Astrocyte of the hippocampus (primary cell): ENCODE measurements at places on chromosomes 7 and 10.
A peak's percentile ranks its signal among the peaks of the same experiment; 100 is the strongest.

DNA sequence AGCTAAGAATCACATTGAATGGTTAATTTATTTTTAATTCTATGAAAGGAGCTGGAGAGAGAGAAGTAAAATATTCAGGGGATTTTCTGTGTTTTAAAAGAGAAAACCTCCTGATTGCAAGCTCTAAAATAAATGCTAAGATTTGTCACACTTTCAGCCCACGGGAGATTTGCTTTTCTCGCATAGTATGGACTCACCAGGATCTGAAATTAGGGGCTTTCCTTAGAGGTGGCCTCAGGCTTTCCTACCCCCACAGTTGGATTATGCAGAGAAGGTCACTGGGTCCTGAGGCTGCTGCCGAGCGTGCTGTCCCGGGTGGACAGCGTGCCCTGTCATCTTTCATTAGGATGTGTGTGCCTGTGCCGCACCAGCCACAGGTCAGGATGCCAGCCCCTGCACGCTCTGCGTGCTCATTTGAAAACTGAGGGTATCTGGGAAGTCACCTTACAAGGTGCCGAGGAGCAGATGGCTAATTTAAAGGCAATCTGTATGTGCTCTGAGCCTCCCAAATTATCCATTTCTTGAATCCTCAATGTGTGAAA, 258.8 kb downstream of the CELF2 start:
- DNase-seq, result no peak

DNA sequence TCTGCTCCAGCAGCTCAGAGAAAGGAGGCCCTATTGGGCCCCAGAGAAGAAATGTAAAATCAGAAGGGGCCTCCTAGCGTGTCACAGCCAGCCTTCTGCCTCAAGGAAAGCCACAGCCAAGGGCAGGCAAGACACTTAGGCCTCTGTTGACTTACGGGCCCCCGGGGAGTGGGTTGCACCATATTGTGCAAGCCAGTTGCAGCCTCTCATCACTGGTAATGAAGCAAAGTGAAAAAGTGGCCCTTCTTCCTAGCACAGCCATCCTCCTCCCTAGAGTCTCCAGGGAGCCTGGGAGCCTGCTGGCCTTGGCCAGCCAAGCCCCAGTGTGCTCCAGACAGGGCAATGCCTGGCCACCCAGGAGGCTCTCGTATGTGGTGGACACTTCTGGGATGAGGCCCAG, 56.2 kb upstream of the GDF10 start:
- DNase-seq, result no peak

DNA sequence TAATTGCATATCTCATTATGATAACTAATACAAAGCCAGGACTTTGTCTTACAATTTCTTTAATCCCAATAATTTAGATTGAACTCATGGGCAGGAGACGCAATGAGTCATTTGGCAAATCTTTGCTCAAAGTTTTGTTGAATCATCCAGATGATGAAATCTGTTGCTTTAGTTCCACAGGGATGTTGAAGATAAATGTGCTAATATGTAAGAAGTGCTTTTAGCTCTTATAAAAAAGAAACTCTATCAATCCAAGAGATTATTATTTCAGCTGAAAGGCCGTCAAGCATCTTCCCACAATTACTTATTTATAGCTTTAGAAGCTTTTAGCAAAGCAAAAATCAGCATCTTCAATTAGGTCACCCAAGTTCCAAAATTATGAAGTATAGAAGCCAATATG, 36.8 kb upstream of the ANK3 start:
- DNase-seq, result peak; percentile 73

GRCh38 chr7:111561904-111562732, at the start of gene IMMP2L:
Gene IMMP2L (minus strand): TSS chr7:111562492.
- peak; percentile 96 for DNase-seq

DNA sequence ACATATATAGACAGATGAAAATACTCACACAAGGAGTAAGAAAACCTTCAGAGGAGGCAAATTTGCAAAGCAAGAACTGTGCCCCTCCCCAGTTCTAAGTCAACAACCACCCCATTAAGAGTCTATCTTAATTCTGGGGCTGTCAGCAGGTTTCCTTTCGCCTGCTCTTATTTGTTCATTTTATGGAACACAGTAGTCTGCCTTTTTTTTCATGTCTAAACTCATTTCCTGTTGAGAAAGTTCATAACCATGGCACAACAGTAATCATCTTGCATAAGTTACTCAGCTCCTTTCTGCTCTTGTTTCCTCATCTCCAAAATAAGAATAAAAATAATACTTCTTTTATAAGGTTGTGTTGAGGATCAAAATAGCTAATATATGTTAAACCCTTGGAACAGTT, 25.8 kb upstream of the AMPH start:
- no peak for DNase-seq

DNA sequence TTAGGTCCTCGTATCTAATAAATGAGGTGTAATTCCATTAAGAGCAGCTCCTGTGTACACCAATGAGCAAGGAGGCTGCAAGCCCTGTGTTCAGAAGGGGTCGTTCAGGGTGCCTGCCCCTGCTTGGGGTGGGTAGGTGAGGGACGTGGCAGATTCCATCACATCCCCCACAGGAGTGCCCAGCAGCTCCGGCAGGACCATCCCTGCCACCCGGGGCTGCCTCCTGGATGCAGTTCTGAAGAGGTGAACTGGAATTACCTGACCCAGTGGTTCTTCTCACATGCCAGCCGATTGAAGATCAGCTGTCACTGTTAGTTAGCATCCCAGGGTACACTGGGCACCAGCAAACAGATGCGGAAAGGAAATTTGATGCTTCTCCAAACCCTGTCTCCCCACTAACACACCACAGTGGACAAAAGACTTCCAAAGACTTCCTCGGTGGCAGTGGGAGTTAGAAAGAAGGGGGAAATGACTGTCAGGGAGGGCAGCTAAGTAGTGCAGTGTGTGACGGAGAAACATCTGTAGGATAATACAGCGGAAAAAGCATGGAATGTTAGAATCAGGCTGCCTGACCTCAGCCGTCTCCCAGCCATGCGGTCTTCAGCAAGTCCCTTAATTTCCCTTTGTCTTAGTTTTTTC, 313.6 kb upstream of the ZMIZ1 start:
- DNase-seq, result no peak

DNA sequence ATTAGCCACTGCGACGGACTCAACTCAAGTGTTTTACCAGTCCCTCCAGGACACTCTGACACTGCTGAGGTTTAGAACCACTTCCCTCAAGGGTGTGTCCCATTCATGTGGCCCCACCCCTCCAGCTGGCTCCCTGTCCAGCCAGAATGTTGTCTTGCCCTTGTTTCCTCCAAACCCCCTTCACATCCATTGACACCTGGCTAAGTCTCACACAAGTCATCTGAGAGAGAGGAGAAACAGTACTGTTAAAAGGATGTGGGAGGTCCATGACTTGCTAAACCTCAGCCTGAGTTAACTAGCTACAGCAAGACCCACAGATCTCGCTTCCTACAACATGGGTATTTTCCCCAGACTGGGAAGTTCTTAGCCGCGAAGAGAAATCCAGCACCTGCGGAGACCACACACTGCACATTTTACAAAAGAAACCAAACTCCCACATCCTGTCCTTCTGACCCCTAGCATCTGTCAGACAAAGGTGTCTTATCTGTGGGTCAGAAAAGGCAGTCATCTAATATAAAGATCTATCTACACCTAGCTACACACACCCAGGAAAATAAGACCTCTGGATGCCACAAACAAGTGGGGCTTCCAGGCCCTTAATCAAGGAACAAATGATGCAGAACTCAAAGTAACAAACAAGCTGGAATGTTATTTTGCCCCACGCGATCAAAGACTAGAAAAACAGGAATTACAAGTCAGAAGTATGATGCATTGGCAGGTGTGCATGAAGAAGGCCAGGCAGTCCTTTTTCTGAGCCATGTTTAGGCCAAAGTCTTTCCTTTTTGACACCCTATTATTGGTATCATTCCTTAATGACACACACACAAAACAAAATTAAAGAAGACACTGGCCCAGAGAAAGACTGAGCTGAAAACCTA, 13.9 kb downstream of the OSBPL3 start:
- DNase-seq, result peak; percentile 40

DNA sequence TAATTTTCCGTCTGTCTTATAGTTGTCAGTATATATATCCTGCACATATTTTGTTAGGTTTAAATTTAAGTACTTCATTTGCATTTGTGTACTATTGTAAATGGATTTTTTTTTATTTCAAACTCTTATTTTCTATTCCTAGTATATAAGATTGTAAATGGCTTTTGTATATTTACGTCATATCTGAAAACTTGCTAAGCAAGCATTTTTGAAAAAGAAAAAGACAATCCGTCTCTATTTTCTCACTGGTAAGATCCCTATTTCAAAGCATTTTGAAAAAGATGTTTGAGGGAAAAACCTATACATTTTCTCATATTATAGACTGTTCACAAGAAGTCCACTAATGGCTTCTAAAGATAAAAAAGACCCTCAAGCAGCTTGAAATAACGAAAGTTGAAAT, 1.2 kb upstream of the LYZL1 start:
- DNase-seq, result no peak

GRCh38 chr10:80497187-80498077, 40.3 kb upstream of the SH2D4B start:
- peak; percentile 42 for DNase-seq

- DNase-seq, result no peak
Observed at GRCh38 chr10:7146189-7146588, 264.6 kb downstream of the SFMBT2 start.

DNA sequence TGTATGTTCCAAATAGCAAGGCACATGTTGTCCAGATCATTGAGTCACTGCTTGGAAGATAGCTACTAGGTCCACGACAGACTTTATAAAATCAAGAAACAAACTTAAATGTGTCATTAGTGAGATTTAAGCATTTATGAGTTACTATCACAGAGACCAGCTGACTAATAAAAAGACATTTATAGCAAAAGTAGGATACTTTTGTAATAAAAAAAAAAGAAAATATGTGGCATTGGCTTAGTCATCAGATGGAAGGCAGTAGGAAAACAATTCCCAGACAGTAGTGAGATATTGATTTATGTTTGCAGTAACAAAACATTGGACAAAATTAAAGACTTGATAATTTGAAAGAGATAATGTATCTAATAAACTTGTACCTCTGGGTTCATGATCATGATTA, 881.0 kb upstream of the LRRN3 start:
- no peak for DNase-seq

- peak; percentile 37 for DNase-seq
Observed at GRCh38 chr7:90119178-90119971, 34.9 kb upstream of the STEAP1 start.

DNA sequence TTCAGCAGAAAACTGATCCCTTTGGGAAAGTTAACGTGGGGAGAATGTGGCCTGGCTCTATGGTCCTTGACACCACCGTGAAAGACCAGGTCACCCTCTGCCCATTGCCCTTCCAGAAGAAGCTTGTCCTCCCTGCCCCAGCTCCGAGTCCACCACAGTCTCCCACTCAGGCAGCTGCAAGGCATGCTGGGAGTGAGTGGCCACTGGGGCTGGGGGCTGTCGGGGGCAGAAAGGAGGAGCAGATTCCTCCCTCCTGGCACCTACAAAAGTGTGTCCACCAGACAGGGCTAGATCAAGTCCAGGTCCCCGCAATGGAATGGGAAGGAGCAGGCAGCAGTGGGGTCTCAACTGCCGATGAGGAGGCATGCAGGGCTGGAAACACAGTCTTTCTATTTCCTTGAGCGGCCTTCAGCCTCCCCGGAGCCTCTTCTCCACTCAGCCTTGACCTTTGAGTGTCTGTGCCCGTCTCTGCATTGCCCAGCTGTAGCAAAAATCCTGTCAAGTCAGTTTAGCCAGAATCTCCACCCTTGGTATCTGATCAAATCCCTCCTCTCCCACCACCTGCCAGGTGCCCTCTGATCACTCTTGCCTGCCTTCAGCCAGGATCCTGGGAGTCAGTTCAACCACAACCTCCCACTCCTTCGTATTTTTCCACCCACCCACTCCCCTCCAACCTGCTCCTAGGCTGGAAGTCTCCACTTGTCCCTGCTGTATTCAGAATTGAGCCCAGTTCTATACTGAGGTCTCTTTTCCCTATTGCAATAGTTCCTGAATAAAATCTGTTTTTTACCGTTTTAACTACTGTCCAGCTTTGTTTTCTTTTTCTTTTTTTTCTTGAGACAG, 6.9 kb upstream of the ZNF316 start:
- DNase-seq, result no peak

DNA sequence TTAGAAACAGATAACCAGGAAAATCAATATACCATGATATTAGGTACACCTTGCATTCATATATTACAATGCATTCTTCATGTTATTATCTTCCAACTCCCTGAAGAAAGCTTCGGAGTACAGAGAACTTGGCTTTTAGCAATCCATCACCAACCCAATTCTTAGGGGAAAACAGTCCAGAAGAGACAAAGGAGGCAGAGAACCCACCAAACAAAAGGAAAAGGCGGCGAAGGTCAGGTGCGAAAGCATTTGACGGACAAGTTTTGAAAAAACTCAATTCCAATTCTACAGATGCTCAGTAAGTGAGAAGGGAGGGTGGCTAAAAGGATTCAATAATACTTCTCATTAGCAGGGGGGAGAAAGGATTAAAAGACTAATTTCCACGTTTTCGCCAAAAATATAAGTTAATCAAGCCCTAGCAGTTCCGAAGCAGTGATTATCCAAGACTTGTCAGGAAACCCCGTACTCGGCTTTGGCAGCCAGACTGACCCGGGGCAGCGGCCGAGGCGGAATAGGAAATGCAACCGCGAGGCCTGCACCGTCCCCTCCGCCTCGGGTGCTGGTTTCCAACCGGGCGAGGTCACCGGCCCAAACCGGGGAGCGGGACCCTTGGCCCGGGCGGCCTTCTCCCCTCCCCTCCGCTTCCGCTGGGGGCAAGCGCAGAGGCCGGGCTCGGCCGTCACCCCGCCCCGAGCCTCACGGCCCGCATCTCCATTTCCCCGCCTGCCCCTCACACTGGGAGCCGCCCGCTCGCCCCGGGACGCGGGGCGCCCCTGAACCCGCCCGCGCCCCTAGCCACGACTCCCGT, 747 bp downstream of the GDI2 start:
- DNase-seq, result peak; percentile 62

- peak; percentile 32 for DNase-seq
Observed at GRCh38 chr10:99328579-99329303, 415 bp upstream of the CNNM1 start.

DNA sequence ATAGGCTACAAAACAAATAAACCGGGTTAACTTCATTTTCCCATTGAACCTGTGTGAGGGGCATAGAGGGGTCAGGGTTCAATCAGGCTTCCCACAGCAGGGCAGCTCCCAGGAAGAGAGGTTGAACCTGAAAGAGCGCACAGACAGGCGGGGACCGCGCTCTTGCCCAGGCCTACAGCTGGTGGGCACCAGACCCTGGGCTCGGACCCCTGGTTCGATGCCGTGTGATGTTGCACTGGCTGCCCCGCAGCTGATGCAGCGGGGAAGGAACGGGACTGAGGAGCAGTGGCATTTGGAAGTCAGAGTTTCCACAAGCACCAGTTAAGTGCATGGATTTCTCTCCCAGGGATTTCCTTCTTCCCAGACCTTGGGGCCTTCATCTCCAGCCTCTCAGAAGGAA, 72.6 kb upstream of the INSIG1 start:
- no peak for DNase-seq

GRCh38 chr10:96176985-96177384, 46.9 kb downstream of the ZNF518A start:
- no peak for DNase-seq

GRCh38 chr10:86306628-86307278, 59.8 kb downstream of the GRID1 start:
- DNase-seq, result peak; percentile 52
